ENCODE measurements at places on chromosomes 13 and 19.

GRCh38 chr19:15869109-15869555 is 28.7 kb downstream of the CYP4F2 start:
- DNase-seq = peak; percentile 53

DNA sequence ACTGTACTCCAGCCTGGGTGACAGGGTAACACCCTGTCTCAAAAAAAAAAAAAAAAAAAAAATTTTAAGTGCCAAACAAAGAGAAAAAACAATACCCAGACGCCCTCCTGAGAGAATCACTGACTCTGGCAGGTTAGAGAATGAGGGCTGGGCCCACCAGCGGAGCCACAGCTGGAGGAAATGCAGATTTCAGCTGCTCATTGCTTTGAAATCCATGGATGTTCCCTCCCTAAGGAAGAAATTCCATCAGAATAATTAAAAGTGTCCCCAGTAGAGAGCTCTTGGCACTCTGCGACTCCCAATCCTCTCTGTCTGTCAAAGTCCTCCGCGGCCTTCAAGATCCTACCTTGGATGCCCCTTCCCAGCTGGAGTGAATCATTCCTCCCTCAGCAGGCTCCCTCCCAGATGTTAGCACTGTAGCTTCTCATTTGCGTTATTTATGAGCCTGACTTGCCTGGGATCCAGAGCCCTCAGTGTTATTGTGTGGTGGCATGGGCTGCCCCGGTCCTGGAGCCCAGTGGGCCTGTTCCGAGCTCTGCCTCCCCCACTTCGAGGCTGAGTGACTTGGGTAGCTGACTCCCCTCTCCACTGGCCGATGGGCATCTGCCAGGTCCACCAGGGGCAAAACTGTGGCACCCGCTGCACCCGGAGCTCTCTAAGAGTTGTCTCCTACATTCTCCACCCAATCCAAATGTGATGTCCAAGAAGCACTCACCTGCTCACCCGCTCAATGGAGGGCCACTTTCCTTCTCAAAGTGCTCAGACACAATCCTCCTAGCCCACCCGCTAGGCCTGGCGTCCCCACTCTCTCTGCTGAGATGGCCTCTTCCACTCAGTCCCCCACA is 47.0 kb downstream of the SERP2 start:
- no peak for DNase-seq

- DNase-seq = no peak
These were observed 436.2 kb downstream of the SLITRK6 start for GRCh38 chr13:85362980-85363379.

GRCh38 chr19:16052353-16052752 is 23.9 kb upstream of the TPM4 start:
- no peak for DNase-seq

- no peak for DNase-seq
These were observed 34.2 kb downstream of the CEBPG start for GRCh38 chr19:33407716-33408115.

GRCh38 chr19:40511487-40511886 is 44.7 kb downstream of the SPTBN4 start:
- no peak for DNase-seq

DNA sequence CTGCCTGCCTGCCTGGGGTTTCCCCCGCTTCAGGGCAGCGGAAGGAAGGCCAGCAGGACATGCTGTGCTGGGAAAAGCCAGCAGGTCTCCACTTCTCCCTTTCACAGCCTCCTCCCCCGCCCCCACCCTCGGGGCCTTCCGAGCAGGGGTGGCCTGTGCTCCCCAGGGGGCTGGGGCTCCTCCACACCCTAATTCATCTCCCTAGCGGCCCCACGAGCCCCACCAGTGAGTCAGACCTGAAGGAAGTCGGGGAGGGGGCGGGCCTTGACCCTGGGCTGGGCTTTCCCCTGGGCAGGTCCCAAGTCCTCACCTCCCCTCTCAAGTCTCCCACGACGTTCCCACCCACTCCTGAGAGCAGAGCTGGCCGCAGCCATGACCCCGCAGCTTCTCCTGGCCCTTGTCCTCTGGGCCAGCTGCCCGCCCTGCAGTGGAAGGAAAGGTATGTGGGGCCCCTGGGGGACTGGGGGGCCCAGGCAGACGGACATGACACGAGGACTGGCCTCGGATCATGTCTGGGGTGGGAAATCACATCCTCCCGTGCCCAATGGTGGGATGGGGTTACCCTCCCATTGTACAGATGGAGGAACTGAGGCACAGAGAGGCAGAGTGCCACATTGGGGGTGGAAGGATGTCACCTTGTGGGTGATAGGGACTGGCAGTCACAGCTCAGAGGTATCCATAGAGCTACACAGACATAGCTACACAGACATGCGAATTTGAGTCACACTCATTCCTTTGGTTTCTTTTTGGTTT is at the start of gene EBI3:
EBI3 (plus strand) TSS at position 345 of the 753 bp plus-strand sequence; CDS start at position 373, 28 bp downstream.
- DNase-seq = no peak

- DNase-seq = no peak
These were observed 2.5 kb downstream of the MYBPC2 start for GRCh38 chr19:50435221-50435620.

GRCh38 chr19:46428239-46429135 is at the start of gene PNMA8C:
Gene PNMA8C, minus strand, starts transcription at chr19:46428936. Its CDS starts 577 bp downstream, at chr19:46428359.
- DNase-seq = peak; percentile 85
